Activated CD4-positive, alpha-beta T cell treated with anti-CD3 and anti-CD28 coated beads for 24 hours (primary cell): ENCODE measurements at places on chromosomes 11 and 22.
A peak's percentile ranks its signal among the peaks of the same experiment; 100 is the strongest.

DNA sequence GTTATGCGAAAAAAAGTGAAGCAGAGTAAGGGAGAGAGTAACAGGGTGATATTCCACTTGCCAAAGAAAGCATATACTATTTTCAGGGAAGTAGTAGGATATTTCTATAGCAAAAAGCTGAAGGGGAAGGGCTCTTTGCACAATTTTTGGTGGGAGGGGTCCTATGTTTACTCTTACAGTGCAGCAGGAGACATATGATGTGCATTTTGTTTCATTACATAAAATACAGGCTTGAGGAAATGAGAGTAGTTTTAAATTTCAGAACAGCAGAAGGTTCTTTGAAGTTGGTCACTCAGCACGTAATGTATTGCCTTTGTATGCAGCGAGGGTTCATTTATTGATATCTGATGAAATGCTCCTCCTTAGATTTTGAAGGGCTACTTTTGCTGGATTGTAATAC, 3.1 kb upstream of the PIK3IP1 start:
- no peak for DNase-seq

DNA sequence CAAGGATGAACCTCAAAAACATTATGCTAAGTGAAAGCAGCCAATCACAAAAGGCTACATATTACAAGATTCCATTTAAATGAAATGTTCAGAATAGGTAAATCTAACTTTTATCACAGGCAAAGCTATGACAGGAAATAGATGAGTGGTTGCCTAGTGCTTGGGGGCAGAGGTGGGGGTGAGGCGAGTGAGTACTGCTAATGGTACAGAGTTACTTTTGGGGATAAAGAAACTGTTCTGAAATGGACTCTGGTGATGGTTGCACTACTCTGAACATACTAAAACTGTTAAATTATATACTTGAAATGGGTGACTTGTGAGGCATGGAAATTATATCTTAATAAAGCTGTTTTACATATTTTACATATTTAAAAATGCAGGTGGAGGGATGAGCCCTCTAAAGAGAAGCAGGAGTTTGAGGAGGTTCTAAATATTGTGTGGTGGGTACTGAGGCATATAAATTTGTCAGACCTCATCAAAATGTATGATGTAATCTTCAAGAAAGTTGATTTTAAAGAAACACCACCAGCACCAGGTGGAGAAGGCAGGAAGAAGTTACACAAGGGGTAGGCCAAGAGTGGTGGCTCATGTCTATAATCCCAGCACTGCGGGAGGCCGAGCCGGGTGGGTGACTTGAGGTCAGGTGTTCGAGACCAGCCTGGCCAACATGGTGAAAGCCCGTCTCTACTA, 3.6 kb downstream of the SLC43A1 start:
- DNase-seq, result no peak

- DNase-seq, result peak; percentile 65
These were observed 80.8 kb downstream of the ZC3H12C start for GRCh38 chr11:110173811-110174644.

GRCh38 chr11:72231396-72232259, 7.1 kb downstream of the INPPL1 start:
- DNase-seq, result no peak

DNA sequence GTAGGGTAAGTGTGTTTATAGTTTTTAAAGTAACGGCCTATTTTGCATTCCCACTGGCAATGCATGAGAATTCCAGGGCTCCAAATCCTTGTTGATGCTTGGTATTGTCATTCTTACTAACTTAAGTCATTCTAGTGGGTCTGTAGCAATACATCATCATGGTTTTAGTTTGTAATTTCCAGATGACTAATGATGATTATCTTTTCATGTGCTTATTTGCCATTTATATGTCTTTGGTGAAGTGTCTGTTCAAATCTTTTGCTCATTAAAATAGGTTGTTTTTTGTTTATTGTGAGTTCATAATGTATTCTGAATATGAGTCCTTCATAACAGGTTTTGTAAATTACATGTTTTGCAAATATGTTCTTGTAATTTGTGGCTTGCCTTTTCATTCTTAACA, 31.2 kb downstream of the MTMR3 start:
- no peak for DNase-seq

DNA sequence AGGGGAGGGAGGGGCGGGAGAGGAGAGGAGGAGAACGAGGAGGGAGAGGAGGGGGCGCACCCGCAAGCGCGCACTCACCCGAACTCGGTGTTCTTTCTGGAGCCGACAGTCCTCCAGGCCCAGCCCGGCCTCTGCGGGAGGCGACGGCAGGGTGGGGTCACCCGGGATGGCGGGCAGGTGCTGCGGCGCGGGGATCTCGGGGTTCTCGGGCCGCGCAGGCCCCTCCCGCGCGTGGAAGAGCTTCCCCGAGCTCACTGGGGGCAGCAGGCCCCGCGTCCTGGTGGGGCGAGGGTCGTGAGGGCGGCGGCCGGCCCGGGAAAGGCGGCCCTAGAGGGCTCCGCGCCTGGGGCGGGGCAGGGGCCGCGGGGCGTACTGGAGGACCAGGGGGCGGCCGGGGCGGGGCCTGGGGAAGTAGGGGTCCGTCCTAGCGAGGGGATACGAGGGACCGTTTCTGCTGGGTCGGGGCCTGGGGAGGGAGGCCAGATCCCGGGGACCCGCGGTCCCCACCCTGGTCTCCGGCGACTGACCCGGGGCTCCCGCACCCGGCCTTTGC, 5.2 kb downstream of the LMNTD2 start:
- DNase-seq, result no peak

GRCh38 chr11:69774354-69775162, 583 bp downstream of the FGF4 start:
- no peak for DNase-seq

- no peak for DNase-seq
These were observed 25.5 kb downstream of the MYEOV start for GRCh38 chr11:69319255-69320106.
